Stimulated activated CD4-positive, alpha-beta T cell treated with anti-CD3 and anti-CD28 coated beads, Interleukin-15, amount 100 ng/mL, for 1 hour (primary cell): ENCODE measurements at places on chromosomes 7 and 10.

DNA sequence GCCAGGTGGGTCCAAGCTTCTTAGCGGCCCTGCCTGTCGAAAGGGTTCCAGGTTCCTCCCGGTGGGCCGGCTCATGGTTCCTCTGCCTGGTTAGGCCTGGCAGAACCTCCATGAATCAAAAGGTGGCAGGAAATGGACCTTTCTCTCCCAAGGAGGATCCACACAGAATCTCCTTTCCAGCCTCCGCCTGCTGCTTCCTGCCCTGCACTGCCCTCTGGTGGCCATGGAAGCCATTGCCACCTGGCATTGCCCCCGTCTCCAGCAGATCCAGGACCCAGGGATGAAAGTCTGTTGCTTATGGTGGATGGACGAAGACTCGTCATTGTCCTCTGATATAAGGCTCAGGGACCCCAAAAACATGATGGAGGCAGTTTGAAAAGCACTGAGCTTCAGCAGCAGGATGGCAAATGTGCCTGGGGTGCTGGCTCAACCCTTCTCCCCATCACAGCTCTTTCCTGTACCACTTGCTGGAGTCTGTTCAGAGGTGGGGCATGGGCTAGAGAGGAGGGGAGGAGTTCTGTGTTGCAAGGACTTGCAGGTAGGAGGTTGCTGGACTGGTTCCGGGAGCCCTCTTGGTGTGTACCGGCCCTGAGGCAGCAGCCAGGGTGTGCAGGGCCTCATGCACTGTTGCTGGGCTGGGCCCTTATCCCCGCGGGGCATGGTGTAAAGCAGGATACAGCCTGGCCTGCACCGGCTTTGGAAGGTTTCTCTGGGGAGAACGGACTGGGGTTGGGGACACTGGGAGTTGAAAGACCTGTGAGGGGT lies 11.3 kb upstream of the INMT start:
- DNase-seq = peak; percentile 64

GRCh38 chr10:47028466-47028865 lies 117.2 kb downstream of the PTPN20 start:
- no peak for DNase-seq

GRCh38 chr7:25143763-25144162 lies 18.7 kb upstream of the CYCS start:
- no peak for DNase-seq

GRCh38 chr10:29643771-29644501 lies 9.2 kb upstream of the SVIL start:
- no peak for DNase-seq

DNA sequence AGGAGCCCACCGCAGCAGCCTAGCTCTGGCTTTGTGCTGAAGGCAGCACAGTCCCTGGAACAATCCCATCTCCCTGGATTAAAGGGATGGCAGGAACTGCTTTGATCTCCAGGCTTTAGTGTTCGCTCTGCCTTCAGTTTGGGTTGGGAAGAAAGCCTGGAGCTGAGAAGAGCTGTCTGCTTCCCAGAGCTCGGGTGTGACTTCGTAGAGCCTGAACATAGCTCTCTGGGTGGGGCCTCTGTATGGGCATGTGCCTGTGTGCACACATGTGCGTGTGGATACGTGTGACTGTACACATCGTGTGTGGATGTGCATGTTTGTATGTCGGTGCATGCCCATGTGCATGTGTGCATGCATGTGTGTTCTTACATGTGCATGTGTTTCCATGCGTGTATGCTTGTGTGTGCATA lies 8.7 kb downstream of the ADCY1 start:
- no peak for DNase-seq

GRCh38 chr7:28686418-28686800 lies 271.7 kb downstream of the TRIL start:
- DNase-seq = no peak

DNA sequence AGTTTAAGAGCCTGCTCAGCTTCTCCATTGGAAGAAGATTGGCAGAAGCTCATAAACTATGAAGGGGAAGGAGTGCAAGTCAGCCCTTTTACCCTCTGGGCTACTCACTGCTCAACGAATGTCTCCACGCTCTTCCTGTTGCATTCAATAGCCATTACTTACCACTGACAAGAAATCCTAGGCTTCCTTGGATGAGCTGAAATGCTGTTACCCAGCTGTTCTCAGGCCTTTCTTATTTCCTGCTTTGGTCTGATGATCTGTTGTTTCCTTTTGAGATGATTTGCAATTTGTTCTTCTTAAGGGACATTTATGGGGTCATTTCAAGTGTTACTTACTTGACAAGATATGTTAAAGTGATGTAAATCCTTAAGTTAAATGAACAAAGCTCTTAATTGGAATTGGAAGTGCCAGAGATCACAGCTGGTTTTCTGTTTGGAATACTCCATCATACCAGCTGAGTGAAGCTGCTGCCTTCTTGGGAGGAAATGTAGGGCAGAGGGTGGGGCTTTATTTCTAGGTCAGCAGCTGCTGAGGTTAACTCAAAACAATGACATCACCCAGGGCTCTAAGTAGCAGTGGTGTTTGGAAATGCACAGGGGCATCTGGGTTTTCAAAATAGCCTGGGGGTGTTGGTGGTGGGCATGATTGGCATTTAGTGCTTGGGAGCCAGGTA lies 170.0 kb downstream of the PRKCQ start:
- no peak for DNase-seq

DNA sequence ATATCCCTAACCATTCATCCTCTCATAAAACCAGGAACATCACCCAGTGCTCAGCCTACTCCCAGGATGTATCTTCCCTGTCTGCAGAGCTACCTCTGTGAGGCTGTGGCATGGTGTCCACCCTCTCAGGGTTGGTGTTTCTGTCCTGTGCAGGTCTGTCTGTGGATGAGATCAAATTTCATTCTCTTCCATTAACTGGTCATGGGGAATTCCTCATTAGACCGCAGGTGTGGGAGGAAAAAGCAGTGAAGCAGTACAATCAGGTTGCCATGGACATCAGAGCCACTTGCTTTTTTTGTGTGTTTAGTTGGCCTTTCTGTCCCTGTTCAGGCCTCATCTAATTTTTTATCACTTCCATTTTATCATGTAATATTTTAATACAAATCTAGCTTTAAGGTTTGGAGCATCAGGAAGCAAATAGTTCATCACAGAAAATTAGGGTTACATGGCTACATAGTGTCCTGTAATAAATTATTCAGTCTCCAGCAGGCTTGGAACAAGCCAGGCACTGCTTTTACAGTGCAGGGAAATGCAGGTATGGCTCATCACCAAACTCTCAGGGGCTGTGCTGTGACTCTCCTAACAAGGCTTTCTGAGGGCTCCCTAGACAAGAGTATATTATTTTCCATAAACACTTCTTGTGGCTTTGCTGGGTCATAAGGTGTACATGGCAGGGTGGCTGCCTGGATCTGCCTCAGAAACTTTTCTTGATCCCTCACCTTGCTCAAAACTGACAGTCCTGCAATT lies 594.9 kb upstream of the IGFBP3 start:
- DNase-seq = no peak

DNA sequence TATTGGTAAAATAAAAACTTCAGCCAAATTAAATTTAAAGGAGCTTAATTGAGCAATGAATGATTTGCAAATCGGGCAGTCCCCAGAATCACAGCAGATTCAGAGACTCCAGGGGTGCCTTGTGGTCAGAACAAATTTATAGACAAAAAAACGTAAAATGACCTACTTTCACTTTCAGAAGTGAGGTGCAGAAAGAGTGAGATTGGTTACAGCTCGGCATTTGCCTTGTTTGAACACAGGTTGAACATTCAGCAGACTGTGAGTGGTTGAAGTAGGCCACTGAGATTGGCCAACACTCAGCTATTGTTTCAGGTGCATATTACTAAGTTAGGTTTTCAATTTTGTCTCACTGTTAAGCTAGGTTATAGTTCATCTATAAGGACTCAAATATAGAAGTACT lies 153.4 kb downstream of the BICC1 start:
- no peak for DNase-seq

GRCh38 chr10:93071674-93072224 lies 1.9 kb upstream of the CYP26A1 start:
- no peak for DNase-seq

GRCh38 chr10:52004342-52004949 lies 305.1 kb upstream of the CSTF2T start:
- no peak for DNase-seq

DNA sequence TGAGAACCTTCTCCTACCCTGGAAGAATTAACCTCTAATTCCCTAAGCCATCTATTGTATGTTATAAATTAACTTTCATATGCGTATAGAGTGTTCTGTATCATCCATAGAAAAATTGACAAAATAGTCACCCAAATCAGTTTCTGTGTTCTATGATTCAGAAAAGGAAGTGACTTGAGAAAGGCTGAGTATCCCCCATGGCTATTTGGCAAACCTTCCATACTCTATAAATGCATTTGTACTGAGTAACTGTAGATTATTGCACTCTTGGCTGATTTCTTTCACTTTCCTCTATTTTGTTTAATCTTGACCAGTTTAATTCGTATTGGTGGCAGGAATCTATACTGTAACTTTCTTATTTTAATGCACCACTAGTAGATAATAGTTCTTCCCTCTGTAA lies 182.2 kb downstream of the HTR7 start:
- no peak for DNase-seq

DNA sequence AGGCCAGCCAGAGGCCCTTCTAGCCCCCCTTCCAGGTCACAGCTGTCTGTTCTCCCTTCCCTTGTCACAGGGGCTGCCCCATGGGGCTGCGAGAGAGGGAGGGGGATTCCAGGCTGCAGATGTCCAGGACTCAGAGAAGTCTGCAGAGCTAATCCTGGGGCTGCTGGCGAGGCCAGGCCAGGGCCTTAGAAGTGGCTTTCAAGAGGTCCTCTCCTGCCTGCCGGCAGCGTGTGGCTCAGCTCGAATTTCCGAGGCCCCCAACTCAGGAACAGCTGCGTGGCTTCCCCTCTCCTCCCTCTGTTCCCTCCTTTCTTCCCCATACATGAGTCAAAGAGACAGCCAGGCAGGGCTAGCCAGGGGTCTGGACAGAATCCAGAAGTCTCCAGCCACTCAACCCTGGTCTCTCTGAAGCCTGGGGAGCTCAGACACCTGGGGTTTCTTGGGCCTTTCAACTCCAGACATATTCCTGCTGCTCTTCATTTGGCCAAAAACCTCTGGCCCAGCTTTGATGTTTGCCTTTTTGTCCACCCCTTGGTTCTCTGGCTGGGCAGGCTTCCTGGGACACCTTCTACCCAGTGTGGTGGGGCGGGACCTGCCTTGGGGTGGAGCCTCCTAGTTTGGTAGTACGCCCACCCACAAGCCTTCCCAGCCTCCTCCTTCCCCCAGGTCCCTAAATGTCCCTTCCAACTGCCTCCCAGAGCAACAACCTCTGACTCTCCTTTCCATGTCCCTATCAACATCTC lies 21.8 kb upstream of the EIF5AL1 start:
- no peak for DNase-seq

GRCh38 chr10:122525788-122526187 lies 34.8 kb upstream of the DMBT1 start:
- no peak for DNase-seq
